ENCODE measurements at places on chromosomes 2 and 18.

- DNase-seq, result no peak
Observed at GRCh38 chr2:174499371-174499770, 12.5 kb upstream of the GPR155 start.

GRCh38 chr18:48521723-48522122 is 17.1 kb upstream of the CTIF start:
- DNase-seq, result no peak

DNA sequence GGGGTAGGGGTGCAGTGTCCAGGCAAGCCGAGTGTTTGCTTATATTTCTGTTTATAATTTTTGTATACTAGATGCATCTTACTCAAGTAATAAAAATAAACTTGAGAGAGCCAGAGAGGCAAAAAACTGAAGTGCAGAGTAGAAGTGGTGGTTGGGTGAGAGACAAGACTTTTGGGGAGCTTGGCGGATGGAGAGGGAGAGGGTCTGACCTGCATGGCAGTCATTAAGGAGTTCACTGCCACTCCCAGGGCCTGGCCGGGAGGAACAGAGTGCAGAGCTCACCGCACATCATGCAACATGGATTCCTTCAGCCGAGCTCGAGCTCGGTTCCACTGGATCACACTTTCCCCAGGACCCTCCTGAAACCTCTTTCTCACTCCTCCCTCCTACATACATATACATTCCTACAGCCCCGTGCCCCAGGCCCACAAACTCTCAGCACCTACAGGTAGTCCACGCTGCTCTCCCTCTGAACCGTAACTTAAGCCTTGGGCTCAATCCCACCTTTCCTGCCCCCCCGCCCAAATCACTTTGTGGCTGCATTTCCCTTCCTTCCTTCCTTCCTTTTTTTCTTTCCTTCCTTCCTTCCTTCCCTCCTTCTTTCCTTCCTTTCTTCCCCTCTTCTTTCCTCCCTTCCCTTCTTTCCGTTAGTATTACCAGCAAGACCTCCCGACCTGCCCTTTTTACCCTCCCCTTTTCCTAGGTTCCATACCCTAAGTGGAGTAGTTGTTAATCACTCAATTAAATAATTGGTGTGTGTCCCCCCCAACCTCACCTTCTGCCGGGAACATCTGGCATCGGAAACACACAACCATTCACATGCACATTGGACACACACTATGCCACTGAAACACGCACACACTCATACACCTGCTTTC is 37.1 kb upstream of the ATP6V1B1 start:
- DNase-seq, result no peak

- no peak for DNase-seq
Observed at GRCh38 chr18:74622072-74622471, 24.4 kb downstream of the ZNF407 start.

GRCh38 chr2:187312718-187313282 is 135.3 kb downstream of the CALCRL start:
- DNase-seq, result no peak

All from GDM1 (cell line).